Fibroblast of mammary gland (primary cell): ENCODE measurements at places on chromosomes 16 and 17.

GRCh38 chr17:80827646-80828643 is 163.7 kb upstream of the CHMP6 start:
- peak; percentile 21 for DNase-seq

- no peak for DNase-seq
Measured at GRCh38 chr17:16415031-16415924, at the start of gene TRPV2. Gene TRPV2, plus strand, starts transcription at chr17:16415571. Its CDS starts 2,098 bp downstream, at chr17:16417669.

GRCh38 chr17:11035681-11036080 is 197.8 kb upstream of the PIRT start:
- no peak for DNase-seq

DNA sequence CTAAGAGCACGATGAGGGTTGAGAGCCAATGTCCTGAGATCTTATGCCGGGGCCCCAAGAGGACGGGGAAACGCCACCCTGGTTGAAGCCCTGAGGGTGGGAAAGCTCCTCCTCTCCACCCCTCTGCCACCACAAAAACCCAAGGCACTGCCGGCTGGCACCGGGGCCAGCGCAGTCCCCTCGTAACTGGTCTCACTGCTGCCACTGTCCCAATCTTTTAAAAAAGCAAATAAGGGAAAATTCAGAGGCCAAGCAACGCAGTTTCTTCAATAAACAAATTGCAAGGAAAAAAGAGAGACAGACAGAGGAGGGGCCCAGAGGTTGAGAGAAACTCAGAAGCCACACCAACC is 6.7 kb downstream of the GRIN2C start:
- DNase-seq = no peak

DNA sequence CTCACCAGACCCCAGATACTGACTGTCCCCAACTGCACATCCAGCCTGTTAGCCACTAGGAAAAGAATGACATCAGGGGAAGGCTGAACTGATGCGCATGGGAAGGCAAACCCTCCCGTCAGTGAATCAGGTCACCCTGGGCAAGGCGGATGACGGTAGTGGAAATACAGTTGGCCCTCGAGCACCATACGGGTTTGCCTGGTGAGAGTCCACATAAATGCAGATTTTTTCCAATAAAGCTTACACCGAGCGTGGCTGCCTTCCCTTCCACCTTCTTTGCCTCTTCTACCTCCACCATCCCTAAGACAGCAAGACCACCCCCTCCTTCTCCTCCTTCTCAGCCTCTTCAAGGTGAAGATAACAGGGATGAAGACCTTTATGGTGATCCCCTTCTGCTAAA is 236.1 kb upstream of the TNRC6C start:
- DNase-seq = no peak

GRCh38 chr17:21191698-21192097 is 22.3 kb downstream of the TMEM11 start:
- DNase-seq = no peak

DNA sequence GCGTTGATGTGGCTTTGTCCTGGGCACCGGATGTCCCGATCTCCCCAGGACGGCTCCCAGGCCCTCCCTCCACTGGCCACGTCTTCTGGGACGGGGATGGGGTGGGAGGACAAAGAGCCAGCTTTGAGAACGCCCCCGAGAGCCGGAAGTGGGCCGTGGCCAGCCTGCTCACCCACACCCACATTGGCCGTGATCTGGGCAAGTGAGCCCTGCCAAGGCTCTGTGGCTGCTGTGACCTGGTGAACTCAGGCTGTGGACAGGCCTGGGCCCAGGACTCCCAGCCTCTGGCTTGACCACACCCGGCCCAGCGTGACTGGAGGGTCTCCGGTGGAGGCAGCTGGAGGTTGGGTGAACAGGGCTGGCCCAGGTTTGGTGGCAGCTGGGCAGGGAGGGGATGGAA is 3.3 kb downstream of the CDH15 start:
- DNase-seq = no peak

- peak; percentile 31 for DNase-seq
Measured at GRCh38 chr17:31550389-31551056, 159.0 kb downstream of the RAB11FIP4 start.

DNA sequence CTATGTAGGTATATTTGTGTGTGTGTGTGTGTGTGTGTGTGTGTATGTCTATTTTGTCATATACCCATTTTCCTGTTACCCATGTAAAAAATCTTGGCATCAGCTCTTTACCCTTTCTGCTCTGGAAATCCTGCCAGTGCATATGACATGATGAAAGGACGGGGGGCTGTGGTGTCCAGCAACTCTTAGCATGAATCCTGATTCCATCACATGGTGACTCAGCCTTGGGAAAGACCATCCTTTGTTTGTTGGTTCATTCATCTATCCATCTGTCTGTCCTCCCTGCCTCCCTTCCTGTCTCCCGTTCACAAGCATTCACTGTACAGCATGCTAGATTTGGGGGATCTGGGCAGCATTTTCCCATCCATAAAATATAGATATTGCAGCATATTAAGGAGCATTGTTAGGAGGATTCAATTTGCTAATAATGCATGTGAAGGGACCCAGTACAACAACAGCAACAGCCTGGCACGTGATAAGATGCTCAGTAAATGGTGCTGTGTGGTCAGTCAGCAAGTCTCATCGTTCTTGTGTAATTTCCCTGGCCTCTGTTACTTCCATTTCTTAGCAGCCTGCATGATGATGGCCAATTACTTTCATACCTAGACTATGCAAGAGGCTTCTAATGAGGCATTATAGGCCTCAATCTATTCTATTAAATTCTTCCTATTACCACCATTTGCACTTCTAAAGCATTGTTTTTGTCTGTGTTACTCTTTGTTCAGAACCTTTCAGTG is 191.0 kb downstream of the PRKCA start:
- DNase-seq = peak; percentile 91

GRCh38 chr16:67943619-67944504 is at the start of gene LCAT:
Gene LCAT, minus strand, starts transcription at chr16:67944120. Its CDS starts 19 bp downstream, at chr16:67944101.
- peak; percentile 39 for DNase-seq
